ENCODE measurements at places on chromosomes 7 and 10.

DNA sequence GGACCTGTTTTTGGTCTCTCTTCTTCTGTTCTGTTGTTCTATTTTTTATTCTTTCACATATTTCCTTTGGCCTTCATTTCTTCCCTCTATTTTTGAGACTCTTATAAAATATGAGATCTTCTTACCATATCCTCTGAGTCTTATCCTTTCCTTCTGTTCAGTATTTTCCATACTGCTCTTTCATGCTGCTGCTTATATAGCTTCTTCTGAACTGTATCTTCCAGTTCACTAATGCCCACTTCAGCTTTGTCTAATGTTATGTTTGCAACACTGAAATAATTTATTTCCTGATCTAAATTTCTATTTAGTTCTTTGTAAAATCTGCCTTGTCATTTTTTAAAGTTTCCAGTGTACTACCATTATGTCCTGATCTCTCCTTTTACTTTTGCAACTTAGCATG is 12.8 kb downstream of the TMEM168 start:
- DNase-seq: no peak

DNA sequence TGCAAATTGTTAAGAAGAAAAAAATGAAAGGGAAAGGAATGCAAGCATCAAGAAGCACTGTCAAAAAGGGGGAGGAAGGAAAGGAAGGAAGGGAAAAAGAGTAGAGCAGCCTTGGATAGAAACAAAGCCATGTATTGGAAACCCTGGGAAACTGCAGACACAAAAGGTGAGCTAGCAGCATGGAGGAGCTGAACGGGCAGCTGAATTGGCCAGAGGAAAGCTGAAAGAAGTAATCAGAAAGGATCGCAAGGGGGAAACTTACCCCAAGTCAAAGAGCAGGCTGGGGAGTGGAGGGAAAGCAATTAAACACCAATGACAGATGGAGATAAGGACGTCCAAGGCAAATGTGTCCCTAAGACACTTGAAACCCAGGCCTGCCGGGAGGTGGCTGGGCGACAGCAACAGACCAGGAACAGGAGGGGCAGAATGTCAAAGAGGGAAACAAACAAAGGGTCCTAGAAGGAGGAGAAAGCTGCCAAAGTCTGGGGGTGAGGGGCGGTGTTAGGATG is 93.8 kb upstream of the SVIL start:
- DNase-seq: no peak

DNA sequence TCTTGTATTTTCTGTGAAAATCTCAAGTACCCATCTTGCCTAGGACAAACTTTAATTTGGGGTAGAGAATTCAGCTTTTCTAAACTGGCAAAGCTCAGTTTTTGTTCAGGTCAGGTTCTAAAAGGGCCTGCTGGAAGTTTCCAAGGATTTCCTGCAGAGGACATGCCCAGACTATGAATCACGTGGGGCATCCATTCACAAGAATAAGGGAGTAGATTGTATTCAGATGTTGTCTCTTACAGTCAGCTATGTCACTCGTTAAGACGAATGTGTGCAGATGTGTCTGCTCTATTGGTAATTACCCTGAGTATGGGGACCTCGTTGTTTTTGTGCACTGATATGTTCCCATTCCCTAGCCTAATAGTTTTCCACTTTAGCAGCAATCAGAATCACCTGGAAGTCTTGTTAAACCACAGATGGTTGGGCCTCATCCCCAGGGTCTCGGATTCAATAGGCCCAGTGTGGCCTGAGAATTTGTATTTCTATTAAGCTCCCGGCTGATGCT is 81.0 kb upstream of the ITPRID1 start:
- DNase-seq: no peak

DNA sequence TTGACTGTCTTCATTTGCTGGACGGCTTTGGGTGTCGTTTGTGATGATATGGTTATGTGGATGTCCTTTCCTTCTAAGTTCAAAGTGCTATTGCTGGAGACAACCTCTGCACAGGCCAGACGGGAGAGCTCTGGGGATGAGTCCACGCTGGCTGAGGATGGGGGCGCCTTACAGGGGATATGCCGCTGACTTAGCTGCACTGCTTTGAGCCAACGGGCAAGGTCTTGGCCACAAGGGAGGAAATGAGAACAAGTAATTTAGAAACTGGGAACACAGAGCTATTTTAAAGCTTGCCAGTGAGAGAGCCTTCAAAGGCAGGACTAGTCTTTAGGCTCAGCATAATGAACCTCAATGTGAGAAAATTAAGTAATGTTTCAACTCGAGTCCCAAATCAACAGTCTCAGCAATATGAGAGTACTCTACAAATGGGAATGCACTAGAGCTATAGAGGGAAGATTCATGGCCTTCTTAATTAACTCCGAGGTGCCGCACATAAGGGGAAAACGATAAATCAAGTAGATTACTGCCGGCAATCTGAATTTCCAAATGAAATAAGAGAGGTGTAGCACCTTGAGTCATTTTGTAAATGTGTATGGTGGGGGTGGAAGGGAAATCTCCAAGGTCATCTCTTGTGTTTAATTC is 209.3 kb downstream of the JAZF1 start:
- no peak for DNase-seq

Data from MM.1S (cell line).